ENCODE measurements at places on chromosomes 7 and 10.

DNA sequence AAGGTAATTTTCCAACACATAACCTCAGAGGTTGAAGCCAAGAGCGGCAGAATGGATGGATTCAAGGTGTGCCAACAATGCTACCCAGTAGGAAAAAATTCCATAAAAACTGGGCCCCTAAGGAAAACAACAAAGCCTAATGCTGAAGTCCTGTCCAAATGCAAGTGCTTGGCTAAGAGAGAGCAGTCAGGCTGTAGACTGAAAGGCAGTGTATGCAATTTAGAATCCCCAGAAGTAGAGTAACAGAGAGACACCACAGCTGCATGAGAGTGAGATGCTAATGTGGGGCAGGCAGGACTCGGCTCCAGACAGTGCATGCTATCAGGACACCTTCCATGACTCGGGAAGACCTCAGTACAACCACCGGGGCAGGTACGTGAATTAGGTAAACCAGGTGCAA lies 124.5 kb downstream of the ZFAND4 start:
- no peak for DNase-seq

GRCh38 chr7:103866919-103867318 lies 122.5 kb downstream of the RELN start:
- DNase-seq: no peak

- no peak for DNase-seq
Measured at GRCh38 chr10:24133835-24134234, 75.1 kb upstream of the KIAA1217 start.

DNA sequence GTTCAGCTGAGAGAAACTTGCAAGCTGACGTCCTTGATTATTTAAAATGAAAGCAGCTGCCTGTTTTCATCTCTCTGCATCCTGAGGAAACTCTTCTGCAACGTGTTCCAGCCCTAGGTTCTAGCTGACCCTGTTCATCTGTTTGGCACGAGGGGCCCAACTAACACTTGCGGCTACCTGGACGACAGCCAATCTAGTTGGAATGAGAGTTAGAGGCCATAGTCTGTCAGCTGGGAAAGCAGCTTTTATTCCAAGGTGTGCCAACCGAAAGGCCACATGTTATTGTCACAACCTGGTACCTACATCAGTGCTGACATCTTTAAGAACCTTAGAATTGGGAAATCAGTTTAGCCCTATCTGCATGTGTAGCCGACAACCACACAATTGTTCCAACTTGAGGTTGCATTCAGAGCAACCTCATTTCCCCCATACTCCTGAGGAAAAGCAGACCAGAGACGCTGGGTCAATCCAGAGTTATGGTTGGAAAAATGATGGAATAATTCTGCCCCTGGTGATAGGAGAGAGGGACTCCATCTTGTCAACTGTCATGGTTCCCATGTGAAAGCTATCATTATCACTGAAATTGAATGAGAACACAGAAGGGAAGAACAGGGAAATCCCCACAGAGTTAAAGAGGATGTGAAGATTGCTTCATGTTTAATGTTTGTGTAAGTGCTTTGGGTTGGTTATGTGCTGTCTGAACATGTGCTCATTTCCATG lies 121.6 kb downstream of the EGFR start:
- DNase-seq: peak; percentile 33

GRCh38 chr7:77433901-77434300 lies 17.8 kb upstream of the GSAP start:
- DNase-seq: no peak

DNA sequence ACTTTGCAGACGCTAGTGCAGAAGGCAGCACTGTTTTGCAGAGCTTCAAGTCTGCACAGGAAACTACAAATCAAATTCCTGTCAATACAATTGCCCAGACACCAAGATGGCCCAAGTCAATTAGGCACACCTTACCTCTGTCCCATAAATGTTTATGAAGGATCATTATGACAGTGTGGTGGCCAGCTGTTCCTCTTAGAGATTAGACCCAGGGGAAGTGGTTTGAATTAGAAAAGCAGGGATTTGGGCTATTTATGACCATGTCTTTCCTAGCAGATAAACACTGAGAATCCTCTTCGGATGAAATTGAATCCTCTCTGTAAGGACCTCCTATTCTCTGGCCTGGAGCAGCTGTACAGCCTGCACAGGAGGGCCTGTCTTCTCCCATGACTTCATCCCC lies 9.9 kb upstream of the NEUROG3 start:
- DNase-seq: no peak
